ENCODE measurements at places on chromosomes 1 and 21.
A peak's percentile ranks its signal among the peaks of the same experiment; 100 is the strongest.

GRCh38 chr1:204359474-204360255 lies at the start of gene PLEKHA6:
Gene PLEKHA6 (minus strand): TSS chr1:204359929. CDS start chr1:204273727, 86,202 bp downstream.
- H3K4me3 ChIP-seq, result no peak within 1 kb of the TSS
- no peaks in the 10 kb centered on the region for H3K27me3 ChIP-seq
- no peak within 1 kb of the TSS for H3K27ac ChIP-seq
- no peak for DNase-seq

GRCh38 chr21:36700971-36701755 lies 2.2 kb downstream of the SIM2 start:
- peaks cover 77% of the 10 kb centered on the region for H3K27me3 ChIP-seq
- H3K27ac ChIP-seq, result no peak overlapping the region
- H3K36me3 ChIP-seq, result no peaks in the 10 kb centered on the region
- peaks cover 10% of the 10 kb centered on the region for H3K4me1 ChIP-seq
- H3K4me3 ChIP-seq, result peak overlapping the region; percentile 52
- no peak for DNase-seq

GRCh38 chr1:233815865-233816264 lies 88.6 kb upstream of the SLC35F3 start:
- no peaks in the 10 kb centered on the region for H3K27me3 ChIP-seq
- no peak for DNase-seq
- no peak overlapping the region for H3K27ac ChIP-seq
- H3K4me1 ChIP-seq, result no peaks in the 10 kb centered on the region
- no peak overlapping the region for H3K4me3 ChIP-seq

DNA sequence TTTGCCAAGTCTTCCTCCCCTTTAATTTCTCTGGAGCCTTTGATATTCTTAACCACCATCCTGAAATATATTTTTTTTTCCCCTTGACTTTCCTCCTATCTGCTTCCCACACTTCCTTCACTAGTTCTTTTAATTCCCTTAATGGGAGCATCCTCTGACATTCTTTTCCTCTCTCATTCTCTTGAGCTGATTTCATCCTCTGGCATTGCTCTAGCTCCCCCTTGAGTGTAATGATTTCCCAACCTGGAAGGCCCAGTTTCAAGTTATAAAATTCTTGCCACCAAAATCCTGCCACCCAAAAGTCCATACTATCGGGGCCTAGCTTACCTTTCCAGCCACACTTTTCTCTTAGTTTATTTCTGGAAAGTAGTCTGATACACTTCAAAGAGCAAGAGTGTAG lies 39.5 kb upstream of the UBE2U start:
- H3K27ac ChIP-seq, result no peak overlapping the region
- H3K36me3 ChIP-seq, result no peaks in the 10 kb centered on the region
- H3K4me1 ChIP-seq, result no peaks in the 10 kb centered on the region
- no peak overlapping the region for H3K4me3 ChIP-seq
- no peak for DNase-seq

DNA sequence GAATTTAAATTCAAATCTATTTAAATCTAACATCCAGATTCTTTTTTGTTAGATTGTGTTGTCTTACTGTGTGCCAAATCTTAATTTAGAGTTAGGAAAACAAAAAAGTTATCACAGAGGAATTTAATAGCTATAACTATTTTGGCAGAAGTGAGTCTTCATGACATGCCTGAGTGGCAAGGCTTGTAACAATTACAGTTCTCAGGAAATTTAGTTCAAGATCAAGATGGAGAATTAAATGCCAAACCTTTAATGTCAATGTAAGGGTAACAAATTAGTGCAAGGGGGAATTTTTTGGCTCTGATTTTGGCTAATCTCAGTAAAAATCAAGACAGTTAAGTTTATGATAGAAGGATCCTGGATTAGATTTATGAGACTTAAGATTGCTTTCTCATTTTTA lies 58.4 kb downstream of the GDAP2 start:
- DNase-seq, result no peak
- H3K4me3 ChIP-seq, result no peak overlapping the region
- no peak overlapping the region for H3K27ac ChIP-seq
- no peaks in the 10 kb centered on the region for H3K4me1 ChIP-seq
- peaks cover 29% of the 10 kb centered on the region for H3K36me3 ChIP-seq
- H3K27me3 ChIP-seq, result no peaks in the 10 kb centered on the region

- H3K36me3 ChIP-seq, result no peaks in the 10 kb centered on the region
- no peaks in the 10 kb centered on the region for H3K27me3 ChIP-seq
- no peak overlapping the region for H3K4me3 ChIP-seq
- H3K4me1 ChIP-seq, result peaks cover 22% of the 10 kb centered on the region
- no peak for DNase-seq
Measured at GRCh38 chr1:94560333-94560732, 18.8 kb upstream of the F3 start.

DNA sequence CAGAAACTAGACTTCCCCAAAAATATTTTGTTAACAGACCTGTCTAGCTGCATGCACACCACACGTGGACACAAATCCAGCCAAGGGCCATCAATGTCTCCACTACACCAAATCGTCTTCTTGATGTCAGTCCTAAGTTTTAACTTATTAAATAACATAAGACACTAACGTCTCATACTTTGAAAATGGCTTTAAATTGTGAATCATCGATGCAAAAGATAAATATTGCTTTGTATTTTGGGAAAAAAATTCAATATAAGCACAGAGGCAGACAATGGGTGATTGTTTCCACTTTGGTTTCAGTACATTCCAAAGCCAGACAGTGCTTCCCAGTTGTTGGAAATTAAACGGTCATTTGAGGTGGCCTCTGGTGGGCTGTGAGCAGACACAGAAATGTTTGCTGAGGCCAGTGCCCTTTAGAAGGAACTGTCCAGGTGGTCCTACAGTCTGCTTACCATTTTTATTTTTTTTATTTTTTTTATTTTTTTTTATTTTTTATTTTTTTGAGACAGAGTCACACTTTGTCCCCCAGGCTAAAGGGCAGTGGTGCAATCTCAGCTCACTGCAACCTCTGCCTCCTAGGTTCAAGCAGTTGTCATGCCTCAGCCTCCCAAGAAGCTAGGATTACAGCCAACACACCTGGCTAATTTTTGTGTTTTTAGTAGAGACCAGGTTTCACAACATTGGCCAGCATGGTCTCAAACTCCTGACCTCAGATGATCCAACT lies 1.8 kb upstream of the KIAA2013 start:
- peaks cover 9% of the 10 kb centered on the region for H3K36me3 ChIP-seq
- H3K27ac ChIP-seq, result peak overlapping the region; percentile 96
- no peaks in the 10 kb centered on the region for H3K27me3 ChIP-seq

DNA sequence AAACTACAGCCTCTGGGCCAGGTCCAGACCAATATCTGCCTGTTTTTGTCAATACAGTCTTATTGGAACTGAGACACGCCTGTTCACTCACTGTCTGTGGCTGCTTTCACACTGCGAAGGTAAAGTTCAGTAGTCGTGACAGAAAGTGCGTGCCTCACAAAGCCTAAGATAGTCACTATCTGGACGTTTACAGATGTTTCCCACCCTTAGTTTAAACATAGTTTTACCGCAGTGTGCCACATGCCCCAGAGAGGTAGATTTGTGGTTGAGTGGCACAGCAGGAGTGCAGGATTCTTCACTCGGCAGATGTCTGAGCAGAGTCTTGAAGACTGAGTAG lies 61.9 kb downstream of the NFASC start:
- H3K27me3 ChIP-seq, result peaks cover 4% of the 10 kb centered on the region
- H3K27ac ChIP-seq, result no peak overlapping the region
- H3K4me3 ChIP-seq, result no peak overlapping the region
- no peak for DNase-seq
- no peaks in the 10 kb centered on the region for H3K4me1 ChIP-seq
- H3K36me3 ChIP-seq, result no peaks in the 10 kb centered on the region

- no peaks in the 10 kb centered on the region for H3K27me3 ChIP-seq
- H3K27ac ChIP-seq, result no peak overlapping the region
- no peak for DNase-seq
- H3K4me3 ChIP-seq, result no peak overlapping the region
Measured at GRCh38 chr1:209104646-209105045, 478.9 kb upstream of the CAMK1G start.

- H3K36me3 ChIP-seq, result no peaks in the 10 kb centered on the region
- no peak overlapping the region for H3K4me3 ChIP-seq
- no peak for DNase-seq
- H3K27me3 ChIP-seq, result no peaks in the 10 kb centered on the region
- peaks cover 63% of the 10 kb centered on the region for H3K4me1 ChIP-seq
- no peak overlapping the region for H3K27ac ChIP-seq
Measured at GRCh38 chr1:100483230-100483629, 54.7 kb upstream of the GPR88 start.

- no peaks in the 10 kb centered on the region for H3K27me3 ChIP-seq
- no peak for DNase-seq
- H3K4me3 ChIP-seq, result no peak overlapping the region
Measured at GRCh38 chr1:246454655-246455054, 52.4 kb downstream of the SMYD3 start.

DNA sequence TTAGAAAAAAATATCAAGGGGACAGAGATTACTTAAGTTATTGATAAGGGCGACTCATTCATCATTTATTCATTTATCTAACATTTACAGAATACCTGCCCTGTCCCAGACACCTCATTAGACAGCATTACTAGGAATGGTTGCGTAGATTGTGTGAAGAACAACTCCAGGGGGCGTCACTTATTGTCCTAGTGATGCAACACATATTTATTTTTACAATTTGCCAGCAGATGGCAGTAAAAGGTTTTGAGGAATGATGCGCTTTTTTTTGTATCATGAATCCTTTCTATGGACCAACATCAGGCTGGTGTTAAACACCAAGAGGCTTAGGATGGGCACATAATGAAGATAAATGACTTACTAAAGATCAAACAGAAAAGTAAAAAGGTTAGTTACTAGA lies 5.5 kb downstream of the NCAM2 start:
- no peaks in the 10 kb centered on the region for H3K4me1 ChIP-seq
- no peaks in the 10 kb centered on the region for H3K36me3 ChIP-seq
- no peak overlapping the region for H3K27ac ChIP-seq
- DNase-seq, result peak; percentile 29

DNA sequence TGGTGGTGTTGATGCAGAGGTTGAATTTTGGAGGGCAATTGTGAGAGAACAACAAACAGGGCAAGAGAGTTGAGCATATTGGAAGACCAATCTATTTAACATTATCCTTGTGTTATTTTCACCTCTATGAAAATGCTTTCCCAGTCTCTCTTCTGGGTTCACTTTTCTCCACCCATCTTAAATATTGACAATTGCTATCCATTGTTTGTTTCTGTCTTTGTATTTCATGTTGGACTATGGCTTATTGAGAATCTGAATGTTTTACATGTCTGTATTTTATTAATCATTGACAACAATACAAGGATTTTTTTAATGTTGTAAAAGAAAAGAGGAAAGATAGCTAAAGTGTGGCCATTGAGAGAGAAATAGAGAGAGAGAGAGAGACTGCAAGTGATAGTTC lies 1121.5 kb downstream of the BRINP3 start:
- H3K36me3 ChIP-seq, result no peaks in the 10 kb centered on the region
- H3K4me1 ChIP-seq, result 0 out of 2 replicates have a peak, but pooled peaks cover 5% of the 10 kb centered on the region
- H3K27me3 ChIP-seq, result no peaks in the 10 kb centered on the region

- peaks cover 17% of the 10 kb centered on the region for H3K4me1 ChIP-seq
- H3K36me3 ChIP-seq, result no peaks in the 10 kb centered on the region
- peak overlapping the region; percentile 83 for H3K4me3 ChIP-seq
- no peaks in the 10 kb centered on the region for H3K27me3 ChIP-seq
- no peak for DNase-seq
Measured at GRCh38 chr1:145926686-145927062, 610 bp downstream of the RBM8A start.

- no peak overlapping the region for H3K4me3 ChIP-seq
- DNase-seq, result no peak
- no peak overlapping the region for H3K27ac ChIP-seq
- H3K36me3 ChIP-seq, result no peaks in the 10 kb centered on the region
Measured at GRCh38 chr1:212152308-212152693, 116.8 kb downstream of the DTL start.

DNA sequence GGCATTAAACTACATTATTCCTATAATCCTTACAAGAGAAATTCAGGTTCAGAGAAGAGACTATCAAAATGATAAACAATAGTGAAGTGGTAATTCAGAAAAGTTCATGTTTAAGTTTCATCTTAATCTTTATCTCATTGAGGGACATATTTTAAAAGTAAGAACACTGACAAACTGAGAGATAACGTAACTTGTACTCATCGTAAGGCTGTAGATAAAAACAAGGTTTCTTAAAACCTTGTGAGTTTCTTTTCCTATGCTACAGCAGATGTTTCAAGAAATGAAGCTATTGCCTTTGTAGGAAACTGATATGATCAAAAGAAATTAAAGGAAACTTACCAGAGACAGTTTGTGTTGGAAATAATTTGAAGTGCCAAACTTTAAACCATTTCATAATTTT lies 65.0 kb downstream of the RERE start:
- no peaks in the 10 kb centered on the region for H3K27me3 ChIP-seq
- no peak overlapping the region for H3K4me3 ChIP-seq
- H3K27ac ChIP-seq, result no peak overlapping the region
- no peaks in the 10 kb centered on the region for H3K36me3 ChIP-seq

- no peak for DNase-seq
- no peaks in the 10 kb centered on the region for H3K4me1 ChIP-seq
- no peaks in the 10 kb centered on the region for H3K36me3 ChIP-seq
- H3K27me3 ChIP-seq, result no peaks in the 10 kb centered on the region
Measured at GRCh38 chr1:169175461-169175860, 69.0 kb downstream of the ATP1B1 start.

GRCh38 chr1:39275836-39276507 lies 71.5 kb downstream of the MACF1 start:
- H3K4me1 ChIP-seq, result peaks cover 16% of the 10 kb centered on the region
- no peaks in the 10 kb centered on the region for H3K36me3 ChIP-seq
- H3K27ac ChIP-seq, result no peak overlapping the region

- H3K36me3 ChIP-seq, result no peaks in the 10 kb centered on the region
- no peak for DNase-seq
- no peaks in the 10 kb centered on the region for H3K27me3 ChIP-seq
Measured at GRCh38 chr1:56543783-56544612, 35.4 kb downstream of the PLPP3 start.

GRCh38 chr21:33300701-33301631 lies 23.8 kb upstream of the IFNAR1 start:
- H3K4me3 ChIP-seq, result no peak overlapping the region
- H3K36me3 ChIP-seq, result peaks cover 6% of the 10 kb centered on the region
- H3K27me3 ChIP-seq, result no peaks in the 10 kb centered on the region
- DNase-seq, result no peak

- DNase-seq, result no peak
- no peak overlapping the region for H3K27ac ChIP-seq
- no peaks in the 10 kb centered on the region for H3K4me1 ChIP-seq
- no peaks in the 10 kb centered on the region for H3K36me3 ChIP-seq
- H3K27me3 ChIP-seq, result peaks cover 46% of the 10 kb centered on the region
Measured at GRCh38 chr1:201269281-201269680, 14.0 kb upstream of the PKP1 start.
